Activated CD4-positive, alpha-beta memory T cell treated with anti-CD3 and anti-CD28 coated beads, Interleukin-2, amount 10 ng/mL, durations not matched to agents 7 days and 5 days (primary cell): ENCODE measurements at places on chromosomes 5 and 9. TPM values are rescaled to one million over a fixed set of nuclear protein-coding genes. Genes with fewer than 3 reads are reported as not detected.

DNA sequence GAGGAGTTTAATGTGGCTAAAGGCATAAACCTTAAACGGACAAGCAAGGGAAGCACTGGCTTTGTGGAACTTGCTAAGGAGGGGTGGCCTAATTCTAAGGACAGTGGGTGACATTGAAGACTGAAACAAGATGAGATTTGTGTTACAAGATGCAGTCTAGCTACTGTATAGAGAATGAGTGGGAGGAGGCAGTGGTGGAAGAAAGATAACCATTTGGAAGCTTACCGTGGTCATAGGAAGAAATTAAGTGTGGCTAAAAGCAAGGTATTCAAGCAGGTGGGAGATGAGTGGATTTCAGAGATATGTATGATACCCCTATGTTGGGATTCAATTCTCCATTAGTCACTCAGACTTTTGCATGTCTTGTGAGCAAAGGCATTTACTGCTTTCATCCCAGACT lies 4.6 kb downstream of the PAM start:
- no peaks in the 10 kb centered on the region for H3K27me3 ChIP-seq
- H3K4me1 ChIP-seq: peaks cover 64% of the 10 kb centered on the region
- H3K27ac ChIP-seq: no peak overlapping the region
- no peak for DNase-seq
- no peak overlapping the region for H3K4me3 ChIP-seq

The SCGB3A2 gene
- not detected for total RNA-seq

DNA sequence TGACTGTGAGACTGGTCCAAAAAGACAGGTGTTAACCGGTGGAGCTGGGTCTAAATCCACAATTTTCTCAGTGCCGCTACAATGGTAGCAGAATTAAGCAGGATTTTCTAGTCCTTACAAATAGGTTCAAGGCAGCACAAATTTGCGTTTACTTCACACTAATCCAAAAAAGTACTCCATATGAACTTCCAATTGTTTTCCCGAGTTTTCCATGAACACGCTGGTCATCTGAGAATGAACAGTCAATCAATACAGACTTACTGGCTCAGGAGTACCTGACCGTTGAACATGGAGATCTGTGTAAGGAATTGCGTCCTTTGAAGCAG lies 709 bp downstream of the SLC35D2 start:
- H3K4me3 ChIP-seq: peak overlapping the region; percentile 71
- no peaks in the 10 kb centered on the region for H3K27me3 ChIP-seq
- peaks cover 33% of the 10 kb centered on the region for H3K4me1 ChIP-seq
- DNase-seq: no peak
- H3K36me3 ChIP-seq: peaks cover 41% of the 10 kb centered on the region

- H3K4me1 ChIP-seq: peaks cover 91% of the 10 kb centered on the region
- H3K27me3 ChIP-seq: no peaks in the 10 kb centered on the region
- no peak overlapping the region for H3K4me3 ChIP-seq
- H3K27ac ChIP-seq: peak overlapping the region; percentile 73
These were observed 55.1 kb downstream of the C9orf152 start for GRCh38 chr9:110152704-110153374.

GRCh38 chr9:32550150-32550561 lies 2.0 kb upstream of the SMIM27 start:
- H3K4me1 ChIP-seq: peaks cover 44% of the 10 kb centered on the region
- H3K4me3 ChIP-seq: peak overlapping the region; percentile 91
- H3K27me3 ChIP-seq: no peaks in the 10 kb centered on the region

DNA sequence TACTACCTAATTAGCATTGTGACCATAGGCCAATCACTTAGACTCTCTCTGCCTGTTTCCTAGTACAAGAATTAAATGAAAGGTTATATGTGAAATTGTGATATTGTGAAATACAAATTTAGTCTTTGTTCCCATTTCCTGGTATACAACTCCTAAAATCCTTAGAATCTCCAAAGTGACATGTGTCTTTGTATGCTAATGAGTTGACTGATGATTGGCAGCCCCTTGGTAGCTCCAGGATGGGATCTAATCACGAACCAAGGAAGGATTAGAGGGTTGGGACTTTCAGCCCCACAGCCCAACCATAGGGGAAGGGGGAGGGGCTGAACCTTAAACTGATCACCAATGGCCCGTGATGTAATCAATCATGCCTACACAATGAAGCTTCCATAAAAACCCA lies 31.6 kb downstream of the ATP6V0E1 start:
- no peak overlapping the region for H3K4me3 ChIP-seq
- peaks cover 32% of the 10 kb centered on the region for H3K36me3 ChIP-seq
- peaks cover 19% of the 10 kb centered on the region for H3K4me1 ChIP-seq
- DNase-seq: no peak
- no peak overlapping the region for H3K27ac ChIP-seq

GRCh38 chr5:176514244-176514950 lies 22.8 kb downstream of the RNF44 start:
- H3K36me3 ChIP-seq: peaks cover 6% of the 10 kb centered on the region
- no peak for DNase-seq
- no peak overlapping the region for H3K27ac ChIP-seq
- H3K27me3 ChIP-seq: no peaks in the 10 kb centered on the region
- peaks cover 15% of the 10 kb centered on the region for H3K4me1 ChIP-seq
- no peak overlapping the region for H3K4me3 ChIP-seq

DNA sequence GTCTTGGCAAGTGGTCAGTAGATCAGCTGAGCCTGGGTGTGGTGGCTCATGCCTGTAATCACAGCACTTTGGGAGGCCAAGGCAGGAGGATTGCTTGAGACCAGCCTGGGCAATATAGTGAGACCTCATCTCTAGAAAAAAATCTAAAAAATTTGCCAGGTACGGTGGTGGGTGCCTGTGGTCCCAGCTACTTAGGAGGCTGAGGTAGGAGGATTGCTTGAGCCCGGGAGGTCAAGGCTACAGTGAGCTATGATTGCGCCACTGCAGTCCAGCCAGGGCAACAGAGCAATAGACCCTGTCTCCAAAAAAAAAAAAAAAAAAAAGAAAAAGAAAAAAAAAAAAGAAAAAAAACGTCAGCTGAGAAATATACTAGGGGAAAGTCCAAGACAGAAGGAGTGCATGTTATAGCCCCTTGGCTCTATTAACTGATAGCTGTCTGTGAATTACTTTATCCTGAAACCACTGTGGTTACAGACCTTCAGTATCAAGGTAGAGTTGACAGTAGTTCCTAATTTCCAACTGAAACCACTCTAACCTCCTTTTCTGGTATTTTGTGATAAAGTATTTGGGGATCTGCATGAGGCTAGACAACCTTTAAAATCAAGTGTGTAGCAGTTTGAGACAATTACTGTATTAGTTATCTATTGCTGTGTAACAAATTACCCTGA lies 2.3 kb upstream of the INIP start:
- no peaks in the 10 kb centered on the region for H3K36me3 ChIP-seq
- H3K27ac ChIP-seq: no peak overlapping the region
- H3K27me3 ChIP-seq: no peaks in the 10 kb centered on the region
- no peak overlapping the region for H3K4me3 ChIP-seq
- peaks cover 31% of the 10 kb centered on the region for H3K4me1 ChIP-seq

DNA sequence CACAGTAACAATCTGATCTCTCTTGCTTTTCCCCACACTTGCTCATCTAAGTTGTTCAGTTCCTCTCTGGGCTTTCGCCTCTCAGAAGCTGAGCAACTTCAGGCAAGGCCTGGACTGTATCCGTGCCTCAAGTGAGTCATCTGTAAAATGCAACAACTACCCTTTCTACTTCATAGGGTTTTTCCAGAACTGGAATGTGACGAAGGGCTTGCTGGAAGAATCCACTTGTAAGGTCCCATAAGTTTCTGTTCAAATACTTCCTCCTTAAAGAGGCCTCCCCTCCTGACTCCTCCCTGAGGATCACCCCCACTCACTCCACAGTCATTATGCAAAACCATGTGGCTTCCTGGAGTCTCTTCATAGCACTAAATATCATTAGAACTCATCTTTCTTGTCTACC lies 17.5 kb upstream of the INSYN2B start:
- no peak overlapping the region for H3K27ac ChIP-seq
- H3K27me3 ChIP-seq: no peaks in the 10 kb centered on the region
- no peak for DNase-seq
- H3K4me3 ChIP-seq: no peak overlapping the region
- no peaks in the 10 kb centered on the region for H3K4me1 ChIP-seq

- H3K36me3 ChIP-seq: no peaks in the 10 kb centered on the region
- H3K4me1 ChIP-seq: no peaks in the 10 kb centered on the region
- DNase-seq: no peak
- no peak overlapping the region for H3K27ac ChIP-seq
These were observed 70.7 kb upstream of the LPAR1 start for GRCh38 chr9:111108946-111109345.

GRCh38 chr9:2233274-2233673 lies 218.1 kb downstream of the SMARCA2 start:
- H3K4me1 ChIP-seq: no peaks in the 10 kb centered on the region
- H3K36me3 ChIP-seq: no peaks in the 10 kb centered on the region
- peaks cover 4% of the 10 kb centered on the region for H3K27me3 ChIP-seq
- H3K27ac ChIP-seq: no peak overlapping the region
- no peak overlapping the region for H3K4me3 ChIP-seq

- no peaks in the 10 kb centered on the region for H3K27me3 ChIP-seq
- no peaks in the 10 kb centered on the region for H3K4me1 ChIP-seq
- no peak for DNase-seq
- H3K4me3 ChIP-seq: no peak overlapping the region
- H3K27ac ChIP-seq: no peak overlapping the region
These were observed 11.3 kb downstream of the FBXO10 start for GRCh38 chr9:37564916-37565315.

DNA sequence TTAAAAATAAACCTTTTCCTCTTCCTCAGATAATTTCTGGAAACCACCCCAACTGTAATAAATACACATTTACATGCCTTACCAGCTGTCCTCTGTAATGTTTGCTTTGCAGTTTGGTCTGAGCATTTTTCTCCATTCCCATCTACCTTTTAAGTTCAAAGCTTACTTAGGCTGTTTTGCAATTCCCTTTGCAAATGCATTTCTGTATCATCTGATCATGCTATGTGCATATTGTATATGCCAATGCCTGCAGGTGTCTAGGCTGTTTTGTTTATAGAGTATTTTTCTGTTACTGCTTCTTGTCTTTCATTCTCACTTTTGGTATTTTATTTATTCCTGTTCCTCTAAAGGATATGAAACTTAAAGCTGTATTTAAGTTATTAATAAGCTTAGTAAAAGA lies 86.3 kb downstream of the SLC44A1 start:
- no peak overlapping the region for H3K4me3 ChIP-seq
- no peaks in the 10 kb centered on the region for H3K36me3 ChIP-seq
- peaks cover 7% of the 10 kb centered on the region for H3K4me1 ChIP-seq
- DNase-seq: no peak
- no peaks in the 10 kb centered on the region for H3K27me3 ChIP-seq

The TMC1 gene
- not detected for total RNA-seq

GRCh38 chr5:172466062-172466461 lies 11.7 kb upstream of the SH3PXD2B start:
- no peak for DNase-seq
- H3K36me3 ChIP-seq: no peaks in the 10 kb centered on the region
- H3K4me1 ChIP-seq: peaks cover 5% of the 10 kb centered on the region
- no peak overlapping the region for H3K4me3 ChIP-seq
- H3K27me3 ChIP-seq: peaks cover 12% of the 10 kb centered on the region
- no peak overlapping the region for H3K27ac ChIP-seq

- peak overlapping the region; percentile 91 for H3K4me3 ChIP-seq
- no peak for DNase-seq
- H3K27me3 ChIP-seq: no peaks in the 10 kb centered on the region
- H3K27ac ChIP-seq: peak overlapping the region; percentile 95
These were observed 515 bp downstream of the UTP15 start for GRCh38 chr5:73565969-73566547.

The RNF224 gene
- total RNA-seq: not detected

- no peaks in the 10 kb centered on the region for H3K4me1 ChIP-seq
- H3K27ac ChIP-seq: no peak overlapping the region
- no peak for DNase-seq
These were observed 270.5 kb downstream of the NFIB start for GRCh38 chr9:14043483-14043882.

DNA sequence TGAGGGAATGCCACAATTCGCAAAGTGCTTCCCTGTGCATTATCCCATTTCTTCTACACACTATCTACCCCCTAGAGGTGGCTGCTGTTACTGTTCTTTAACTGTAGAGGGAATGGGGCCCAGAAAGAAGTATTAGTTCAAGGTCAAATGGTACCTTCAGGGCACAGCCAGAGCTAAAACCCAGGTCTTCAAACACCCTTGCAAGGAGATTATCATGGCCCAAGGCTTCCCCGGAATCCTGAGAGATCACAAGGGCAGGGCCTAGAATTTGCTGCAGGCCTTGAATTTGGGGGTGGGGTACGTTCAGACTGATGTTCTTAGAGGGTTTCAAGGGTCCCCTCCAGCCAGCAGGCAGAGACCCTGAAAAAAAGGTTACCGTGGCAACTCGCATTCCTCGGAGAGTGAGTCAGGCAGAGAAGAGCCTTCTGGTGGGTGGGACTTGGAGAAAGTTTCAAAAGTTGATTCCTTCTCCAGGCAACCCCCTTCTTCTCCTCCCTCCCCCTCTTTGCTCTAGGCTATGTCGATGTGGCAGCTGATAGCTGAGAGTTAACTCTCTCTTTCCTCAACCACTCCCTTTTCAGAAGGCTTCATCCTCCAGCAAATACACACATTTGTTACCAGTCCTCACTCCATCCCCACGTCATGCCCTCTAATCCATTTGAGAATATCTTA lies 1.9 kb downstream of the SPARC start:
- H3K4me1 ChIP-seq: peaks cover 11% of the 10 kb centered on the region
- H3K4me3 ChIP-seq: no peak overlapping the region

- no peak overlapping the region for H3K4me3 ChIP-seq
- H3K27me3 ChIP-seq: no peaks in the 10 kb centered on the region
- DNase-seq: no peak
These were observed 25.9 kb downstream of the ERBIN start for GRCh38 chr5:65952259-65952658.

DNA sequence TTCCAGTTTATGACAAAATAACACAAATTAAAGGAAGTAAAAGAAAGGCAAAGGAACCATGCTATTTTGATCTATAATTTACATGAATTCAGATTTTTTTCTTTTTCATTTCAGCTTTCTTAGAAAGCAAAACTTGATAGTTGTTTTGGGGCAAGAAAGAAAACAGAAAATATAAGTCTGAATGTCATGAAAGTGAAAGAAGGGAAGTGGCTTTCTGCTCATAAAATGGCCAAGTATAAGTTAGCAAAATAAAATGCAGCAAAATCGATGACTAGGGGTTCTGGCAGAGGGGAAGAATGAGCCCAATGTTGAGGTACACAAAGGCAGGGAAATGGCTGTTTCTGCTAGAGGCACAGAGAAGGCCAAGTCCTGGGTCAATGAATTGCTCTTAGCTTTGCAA lies 3.0 kb upstream of the IFNW1 start:
- peaks cover 2% of the 10 kb centered on the region for H3K27me3 ChIP-seq
- H3K27ac ChIP-seq: peak overlapping the region; percentile 85
- H3K4me1 ChIP-seq: peaks cover 39% of the 10 kb centered on the region
- H3K4me3 ChIP-seq: peak overlapping the region; percentile 13
- peaks cover 41% of the 10 kb centered on the region for H3K36me3 ChIP-seq

DNA sequence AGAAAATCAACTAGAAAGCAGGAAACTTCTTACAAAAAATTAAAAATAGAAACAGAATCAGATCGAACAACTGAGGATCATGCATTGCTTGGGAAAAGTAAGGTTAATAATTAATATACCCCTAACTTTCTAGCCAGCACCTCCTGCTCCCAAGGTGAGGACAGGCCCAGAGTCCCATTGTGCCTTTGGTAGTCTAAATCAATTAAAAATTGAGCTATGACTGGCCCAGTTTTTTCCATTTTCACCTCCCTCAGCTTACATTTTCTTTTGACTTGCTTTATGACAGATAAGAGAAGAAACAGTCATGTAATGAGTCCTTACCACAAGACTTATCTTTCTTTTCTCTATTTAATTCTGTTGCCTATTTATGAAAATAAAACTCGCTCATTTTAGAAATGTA lies 182.2 kb downstream of the RAB3C start:
- no peaks in the 10 kb centered on the region for H3K36me3 ChIP-seq
- DNase-seq: no peak
- H3K27me3 ChIP-seq: no peaks in the 10 kb centered on the region
- H3K4me1 ChIP-seq: peaks cover 10% of the 10 kb centered on the region
- H3K27ac ChIP-seq: no peak overlapping the region
- no peak overlapping the region for H3K4me3 ChIP-seq

The NKD2 gene
- total RNA-seq: 3.6 TPM
